ENCODE measurements at places on chromosomes 1 and 21.

DNA sequence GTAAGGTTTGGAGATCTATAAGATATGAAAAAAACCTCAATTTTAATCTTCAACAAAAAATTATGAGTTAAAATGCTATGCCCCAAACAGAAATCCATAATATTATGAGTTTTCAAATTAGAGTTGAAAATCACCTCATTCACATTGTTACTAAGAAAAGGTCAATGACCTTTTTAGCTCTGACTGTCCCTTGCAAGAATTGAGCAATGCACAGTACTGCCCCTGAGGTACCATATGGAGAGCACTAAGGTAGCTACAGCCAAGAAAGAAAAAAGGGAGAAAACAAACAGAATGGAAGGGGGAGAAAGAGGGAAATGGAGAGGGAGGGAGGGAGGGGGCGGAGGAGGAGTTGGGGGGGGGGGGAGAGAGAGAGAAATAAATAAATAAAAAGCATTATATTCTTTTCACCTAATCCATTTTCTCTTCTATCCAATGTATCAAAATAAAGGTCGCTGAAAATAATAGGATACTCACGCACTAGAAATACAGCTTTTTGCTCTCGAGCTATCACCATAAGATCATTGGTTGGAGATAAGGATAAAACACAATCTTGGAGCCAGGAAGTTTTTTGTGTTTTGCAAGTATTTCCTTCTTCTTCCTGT is 58.8 kb downstream of the RAB3GAP2 start:
- no peak for DNase-seq

DNA sequence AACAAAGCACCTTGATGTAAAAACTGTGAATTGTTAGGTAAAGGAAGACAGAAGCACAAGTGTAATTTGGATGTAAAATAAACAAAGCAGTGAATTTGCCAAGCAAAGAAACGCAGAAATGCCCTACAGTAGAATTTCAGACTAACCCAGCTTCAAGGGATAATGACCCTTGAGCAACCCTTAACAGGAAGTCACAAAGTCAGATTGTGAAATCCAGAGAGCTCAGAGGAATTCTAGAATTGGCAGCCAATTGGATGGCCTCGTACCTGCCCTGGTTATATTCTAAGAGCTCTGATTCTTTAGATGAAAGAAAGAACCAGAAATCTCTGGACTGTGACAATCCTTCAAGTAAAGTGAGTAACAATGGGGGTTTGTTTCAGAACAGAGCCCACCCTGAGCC is 152.7 kb upstream of the CHRM3 start:
- no peak for DNase-seq

DNA sequence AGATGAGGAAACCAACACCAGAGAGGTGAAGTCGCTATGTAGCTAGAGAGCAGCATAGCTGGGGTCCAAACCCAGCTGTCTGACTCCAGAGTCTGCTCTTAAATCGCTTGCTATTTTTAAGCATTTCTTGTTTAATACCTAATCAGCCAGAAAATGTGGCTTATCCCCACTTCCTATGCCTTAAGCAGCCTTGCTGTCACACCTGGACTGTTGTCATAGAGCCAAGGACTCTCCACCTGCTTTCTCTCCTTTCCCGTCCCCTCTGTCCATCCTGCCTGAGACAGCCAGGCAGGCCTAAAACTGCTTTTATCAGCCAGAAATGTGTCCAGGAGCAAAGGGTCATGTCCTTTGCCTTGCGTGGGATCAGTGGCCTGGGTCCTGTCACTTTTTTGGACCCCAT is 28.3 kb upstream of the EPHA8 start:
- DNase-seq, result no peak

GRCh38 chr1:43729816-43730463 is 22.6 kb downstream of the ST3GAL3 start:
- DNase-seq, result no peak

GRCh38 chr1:89603651-89604413 is 29.1 kb upstream of the LRRC8C start:
- no peak for DNase-seq

- no peak for DNase-seq
These were observed 62.9 kb downstream of the GADD45A start for GRCh38 chr1:67747671-67748546.

- peak; percentile 78 for DNase-seq
These were observed 12.3 kb upstream of the IFNLR1 start for GRCh38 chr1:24199291-24199900.

DNA sequence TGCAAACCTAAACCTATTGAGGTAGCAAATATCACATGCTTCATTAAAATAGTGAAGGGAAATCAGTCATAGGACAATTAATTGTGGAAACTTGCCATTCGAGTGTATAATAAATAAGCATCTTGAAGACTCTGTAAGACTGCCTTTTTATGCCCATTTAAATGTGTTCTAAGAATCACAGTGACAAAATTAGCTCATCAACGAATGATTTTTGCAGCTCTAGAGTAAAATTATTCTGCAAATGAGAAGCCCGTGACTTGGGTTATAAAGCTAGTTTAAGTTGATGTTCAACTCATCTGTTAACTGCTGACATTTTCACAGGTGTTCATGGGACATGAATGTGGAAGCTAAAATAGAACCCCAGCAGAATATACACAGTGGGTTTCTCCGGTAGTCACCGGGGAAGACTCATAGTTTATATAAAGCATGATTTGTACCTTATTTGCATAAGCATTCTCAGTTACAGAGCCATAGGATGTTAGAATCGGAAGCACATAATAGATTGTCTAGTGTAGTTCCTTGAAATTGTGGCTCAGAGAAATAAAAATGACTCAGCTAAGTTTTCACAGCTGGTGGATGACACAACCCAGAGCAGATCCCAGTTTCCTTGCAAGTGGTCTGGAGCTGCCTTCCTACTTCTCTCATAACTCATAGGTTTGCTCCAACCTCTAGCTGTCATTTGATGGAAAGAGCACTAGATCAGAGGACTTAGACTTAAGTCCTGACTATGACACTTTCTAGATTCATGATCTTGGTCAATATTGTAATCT is 107.3 kb downstream of the UCHL5 start:
- DNase-seq, result no peak

DNA sequence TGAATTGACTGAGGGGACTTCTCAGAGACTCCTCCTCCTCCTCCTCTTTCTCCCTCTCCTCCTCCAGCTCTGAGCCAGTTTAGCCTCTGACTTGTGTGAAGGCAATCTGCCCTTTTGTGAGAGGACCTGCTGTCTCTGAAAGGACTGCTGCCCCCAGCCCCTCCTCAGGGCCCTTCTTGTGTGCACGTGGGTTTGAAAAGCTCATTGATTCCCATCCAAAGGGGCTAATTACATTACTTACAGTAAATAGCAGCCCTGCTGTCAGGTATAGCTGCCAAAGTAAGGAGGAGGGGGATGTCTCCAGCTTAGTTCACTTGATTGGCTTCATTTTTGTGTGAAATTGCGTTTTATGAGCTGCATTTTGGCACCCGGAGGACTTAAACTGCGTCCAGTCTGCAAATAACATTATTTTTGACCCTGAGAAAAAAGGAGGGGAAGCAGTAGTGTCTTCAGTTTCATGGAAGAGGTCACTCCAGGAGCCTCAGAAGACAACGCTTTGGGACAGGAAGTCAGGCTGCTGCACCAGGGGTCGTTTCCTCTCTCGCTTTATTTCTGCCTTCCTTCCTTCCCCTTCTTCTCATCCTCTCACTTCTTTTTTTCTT is 1.8 kb upstream of the LHX9 start:
- DNase-seq, result no peak

DNA sequence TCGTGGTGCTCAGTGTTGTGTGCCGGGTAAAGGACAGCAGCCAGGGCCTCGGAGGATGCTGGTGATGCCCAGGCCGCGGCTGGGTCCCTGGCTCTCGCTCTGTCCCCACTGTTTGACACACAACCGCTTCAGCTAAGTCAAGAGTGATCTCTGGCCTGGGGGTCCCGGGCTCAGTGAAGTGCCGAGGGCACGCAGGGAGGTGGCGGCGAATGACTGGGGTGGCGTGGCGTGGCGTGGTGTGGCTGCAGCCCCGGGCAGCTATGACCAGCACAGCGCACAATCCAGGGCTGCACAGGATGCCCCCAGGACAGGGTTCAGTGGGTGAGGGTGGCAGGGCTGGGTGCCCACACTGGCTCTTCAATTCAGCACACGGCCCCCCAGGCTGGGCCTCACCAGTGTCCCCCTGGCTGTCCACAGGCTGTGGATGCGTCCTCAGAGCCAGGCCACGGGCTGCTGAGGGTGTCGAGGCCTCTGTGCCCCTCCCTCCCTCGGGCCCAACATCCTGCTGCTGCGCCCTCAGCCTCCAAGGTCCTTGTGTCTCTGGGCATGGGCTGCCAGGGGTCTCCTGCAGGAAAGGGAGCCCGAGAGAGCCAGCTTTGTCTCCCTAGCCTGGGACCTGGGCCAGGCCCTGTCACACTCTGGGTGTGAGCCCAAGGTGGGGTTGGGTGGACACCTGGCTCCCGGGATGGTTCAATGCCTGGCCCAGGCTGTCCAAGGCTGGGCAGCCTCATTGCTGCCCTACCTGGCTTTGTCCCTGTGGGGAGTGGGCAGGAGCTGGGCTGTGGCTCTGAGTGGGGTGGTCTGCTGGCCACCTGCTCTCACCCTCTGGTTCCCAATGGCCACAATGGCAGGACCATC is 12.0 kb upstream of the SKI start:
- peak; percentile 43 for DNase-seq

DNA sequence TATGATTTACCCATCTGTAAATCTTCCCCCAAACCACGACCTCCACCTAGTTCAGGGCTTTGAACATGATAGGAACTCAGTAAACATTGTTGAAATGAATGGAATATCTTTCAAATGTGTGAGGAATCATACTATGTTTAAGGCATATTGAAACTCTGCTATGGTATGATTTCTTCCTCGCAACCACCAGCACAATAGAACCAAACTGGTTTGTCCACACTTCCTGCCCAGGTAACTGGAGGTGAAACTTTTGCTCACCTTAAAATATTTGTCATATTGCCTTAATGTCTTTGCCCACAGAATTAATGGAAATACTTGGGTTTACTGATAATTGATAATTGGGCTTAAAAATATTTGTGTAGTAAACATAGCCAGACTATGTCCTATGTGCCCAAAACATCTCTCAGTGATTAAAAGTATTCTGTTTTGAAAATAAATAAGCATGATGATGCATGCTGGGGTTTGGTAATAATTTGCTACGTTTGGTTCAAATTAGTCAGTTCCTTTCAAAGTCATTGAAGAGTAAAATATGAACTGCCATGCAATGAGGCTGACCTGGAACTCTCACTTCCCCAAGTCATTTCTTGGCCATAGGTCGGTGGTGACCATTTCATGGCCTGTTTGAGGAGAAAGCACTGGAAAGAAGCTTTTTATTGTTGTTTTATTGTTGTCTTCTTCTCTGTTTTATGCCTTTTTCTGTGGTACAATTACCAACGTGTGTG is 73.3 kb downstream of the TNFSF18 start:
- DNase-seq, result no peak

DNA sequence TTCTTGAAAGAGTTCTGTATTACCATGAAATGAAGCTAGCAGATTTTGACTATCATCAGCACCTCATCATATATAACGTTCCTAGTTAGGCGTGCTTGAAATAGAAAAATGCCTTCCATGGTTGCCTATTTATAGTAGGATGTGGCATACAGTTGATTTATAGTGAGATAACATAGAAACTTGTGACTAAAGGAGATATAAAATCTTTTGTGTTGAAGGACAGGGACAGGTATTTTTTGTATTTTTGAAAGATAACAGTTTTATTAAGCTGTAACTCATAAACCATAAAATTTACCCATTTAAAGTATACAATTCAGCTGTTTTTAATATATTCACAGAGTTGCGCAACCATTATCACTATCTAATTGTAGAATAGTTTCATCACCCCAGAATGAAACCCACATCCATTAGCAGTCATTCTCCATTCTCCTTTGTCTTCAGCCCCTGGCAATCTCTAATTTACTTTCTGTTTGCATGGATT is 19.3 kb downstream of the SPEN start:
- DNase-seq, result no peak

- no peak for DNase-seq
These were observed 11.4 kb upstream of the MTARC1 start for GRCh38 chr1:220775240-220775853.

GRCh38 chr1:193787061-193787460 is 600.6 kb upstream of the B3GALT2 start:
- DNase-seq, result no peak

DNA sequence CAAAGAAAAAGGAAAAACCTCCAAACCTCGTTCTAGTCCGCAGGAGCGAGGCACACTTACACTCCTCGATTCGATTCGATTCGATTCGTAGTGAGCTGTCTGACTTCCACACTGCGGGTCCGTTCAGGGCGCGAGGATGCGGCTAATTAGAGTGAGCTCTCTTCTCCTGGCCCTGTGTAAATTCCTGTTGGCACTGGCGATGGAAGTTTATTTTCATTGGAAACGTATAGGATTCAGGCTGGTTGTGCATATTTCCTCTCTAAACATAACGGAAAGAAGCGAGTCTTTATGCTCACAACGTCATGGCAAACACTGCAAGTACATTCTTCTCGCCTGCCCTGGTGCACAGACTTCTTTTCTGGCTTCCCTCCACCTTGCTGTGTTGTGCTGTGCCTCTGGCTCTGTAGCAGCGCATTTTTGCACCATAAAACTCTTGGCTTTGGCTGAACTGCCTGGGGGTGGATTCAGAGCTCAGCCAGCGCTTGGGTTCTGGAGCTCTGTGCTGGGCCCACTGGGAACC is 2.7 kb downstream of the HUNK start:
- DNase-seq, result peak; percentile 75

GRCh38 chr1:89995598-89996449 is 914 bp downstream of the ZNF326 start:
- DNase-seq, result no peak

DNA sequence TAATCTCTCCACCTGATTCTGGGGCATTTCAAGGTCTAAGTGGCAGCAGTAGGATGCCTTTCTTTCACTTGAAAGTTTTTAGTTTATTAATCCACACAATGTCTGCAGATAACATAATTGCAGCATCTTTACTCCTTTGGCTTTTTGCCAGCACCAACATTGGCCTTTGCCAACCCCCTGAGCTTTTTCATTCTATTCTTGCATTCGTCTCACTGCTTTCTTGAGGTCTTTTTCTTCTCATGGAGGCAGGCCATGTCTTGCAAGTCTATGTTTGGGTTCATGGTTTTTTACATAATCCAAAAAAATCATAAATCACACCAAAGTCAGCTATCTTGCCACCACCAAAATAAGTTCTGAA is 30.4 kb upstream of the COG2 start:
- no peak for DNase-seq

DNA sequence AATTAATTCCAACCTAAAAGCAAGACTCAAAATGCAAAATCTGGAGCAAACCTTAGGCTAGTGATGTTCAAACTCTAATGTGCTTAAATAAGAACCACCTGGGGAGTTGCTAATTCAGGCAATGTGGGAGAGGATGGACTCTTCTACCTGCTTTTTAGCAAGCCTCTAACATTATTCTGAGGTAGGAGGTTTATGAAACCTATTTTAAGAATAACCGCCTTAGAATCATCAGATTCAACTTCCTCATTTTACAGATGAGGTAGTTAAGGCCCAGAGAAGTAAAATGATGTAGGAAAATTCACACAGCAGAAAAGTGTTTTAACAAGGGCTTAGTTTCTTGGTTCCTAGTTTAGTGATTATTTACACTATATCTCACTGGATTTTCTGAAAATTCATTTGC is 8.6 kb upstream of the NTNG1 start:
- no peak for DNase-seq
